T-cell (primary cell): ENCODE measurements at places on chromosomes 6 and 20.

GRCh38 chr6:159169193-159169555 is at the start of gene FNDC1:
TSS of gene FNDC1 (plus strand) at chr6:159169400. CDS start at chr6:159169597, 197 bp downstream.
- DNase-seq = peak; percentile 37

DNA sequence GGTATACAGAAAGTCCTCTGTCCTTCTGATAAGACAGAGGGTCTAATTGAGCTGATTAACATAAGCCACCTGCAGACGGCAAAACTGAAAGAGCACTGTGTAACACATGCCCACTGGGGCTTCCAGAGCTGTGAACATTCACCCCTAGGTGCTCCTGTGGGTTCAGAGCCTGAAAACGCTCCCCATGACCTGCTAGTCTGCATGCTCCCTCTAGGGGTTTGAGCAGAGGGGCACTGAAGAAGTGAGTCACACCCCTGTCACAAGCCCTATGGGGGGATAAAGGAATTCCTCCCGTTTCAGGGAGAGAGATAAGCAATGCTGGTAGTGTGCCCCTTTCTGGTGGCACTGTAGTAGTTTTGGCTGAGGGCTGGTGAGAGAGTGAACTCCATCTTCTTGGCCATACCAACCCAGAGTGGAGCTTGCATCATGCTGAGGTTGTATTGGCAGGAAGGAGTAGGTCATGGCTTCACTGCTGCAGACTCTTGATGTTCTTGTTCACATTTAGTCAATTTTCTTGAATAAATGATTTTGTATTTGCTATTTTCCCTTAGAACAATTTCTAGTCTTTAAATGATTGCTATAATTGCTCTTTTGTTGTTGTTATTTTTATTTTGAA is 637.5 kb upstream of the MAN1A1 start:
- no peak for DNase-seq

- no peak for DNase-seq
Measured at GRCh38 chr6:102398788-102399390, 1005.4 kb downstream of the GRIK2 start.

GRCh38 chr6:35735452-35735851 is 1.4 kb upstream of the ARMC12 start:
- no peak for DNase-seq

GRCh38 chr20:53855733-53856132 is 214.7 kb downstream of the BCAS1 start:
- DNase-seq = no peak

DNA sequence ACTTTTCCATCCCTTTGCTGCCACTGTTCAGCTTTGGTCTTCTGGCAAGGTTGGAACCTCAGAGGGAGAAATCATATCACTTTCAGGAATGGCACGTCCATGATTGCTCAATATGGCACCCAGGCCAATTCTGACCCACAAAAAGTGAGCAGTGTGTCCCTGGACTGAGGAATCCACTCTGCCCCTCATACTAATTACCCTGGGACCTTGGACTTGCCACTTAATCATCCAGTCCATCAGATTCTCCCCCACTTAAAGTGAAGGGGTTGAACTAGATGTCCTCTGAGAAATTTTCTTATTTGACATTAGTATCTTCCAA is 449.3 kb upstream of the CITED2 start:
- DNase-seq = no peak

GRCh38 chr20:35306931-35307517 is 14.8 kb upstream of the FAM83C start:
- DNase-seq = no peak

DNA sequence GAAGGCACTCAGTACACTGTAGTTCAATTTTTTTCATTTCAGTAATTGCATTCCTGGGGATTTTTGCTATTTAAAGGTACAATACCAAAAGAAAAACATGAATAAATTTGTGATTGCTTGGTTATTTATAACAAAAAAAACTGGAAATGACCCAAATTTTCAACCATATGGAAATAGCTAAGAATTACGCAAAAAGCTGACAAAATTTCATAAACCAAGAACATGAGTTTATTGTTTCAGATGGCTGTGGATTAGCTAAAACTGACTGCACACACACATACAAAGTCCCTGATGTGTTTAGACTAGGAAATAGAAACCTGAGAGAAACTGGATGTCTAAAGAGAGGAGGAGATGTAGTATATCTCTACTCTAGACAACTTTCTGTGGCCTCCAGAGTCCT is 718.4 kb upstream of the CHD6 start:
- DNase-seq = no peak

- no peak for DNase-seq
Measured at GRCh38 chr20:44590980-44591778, 8.8 kb downstream of the PKIG start.
